GM19239 (cell line): ENCODE measurements at places on chromosomes 2 and 18.

DNA sequence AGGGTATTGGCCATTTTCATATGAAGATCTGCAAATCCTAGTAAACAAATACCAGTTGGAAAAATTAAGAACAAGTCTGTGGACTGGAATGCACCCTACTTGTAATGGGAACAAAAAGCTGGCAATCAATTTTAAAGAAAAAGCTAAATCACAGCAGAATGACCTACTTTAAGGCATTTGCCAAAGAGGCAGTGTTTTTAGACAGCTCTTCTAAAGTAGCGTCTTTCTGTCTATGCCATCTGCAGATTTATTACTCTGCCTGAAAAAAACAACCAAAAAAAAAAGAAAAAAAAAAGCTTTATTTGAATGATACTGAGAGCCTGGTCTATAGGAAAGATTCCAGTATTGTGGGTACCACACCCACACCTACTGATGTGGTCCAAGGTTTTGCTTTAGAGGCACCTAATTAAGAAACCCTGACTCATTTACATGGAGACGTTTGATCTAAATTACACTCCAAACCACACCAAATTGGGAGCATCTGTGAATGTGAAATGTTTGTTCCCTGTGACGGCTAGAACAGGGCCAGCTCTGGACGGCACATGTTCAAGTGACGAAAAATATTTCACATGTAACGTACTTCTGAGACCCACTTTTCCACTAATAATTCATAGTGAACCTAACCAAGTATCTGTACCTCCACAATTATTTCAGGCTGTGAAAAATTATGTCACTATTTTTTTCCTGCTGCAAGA, 597.1 kb downstream of the ARHGAP15 start:
- DNase-seq: no peak

- DNase-seq: peak; percentile 44
Observed at GRCh38 chr18:9475643-9476591, 604 bp downstream of the RALBP1 start.

DNA sequence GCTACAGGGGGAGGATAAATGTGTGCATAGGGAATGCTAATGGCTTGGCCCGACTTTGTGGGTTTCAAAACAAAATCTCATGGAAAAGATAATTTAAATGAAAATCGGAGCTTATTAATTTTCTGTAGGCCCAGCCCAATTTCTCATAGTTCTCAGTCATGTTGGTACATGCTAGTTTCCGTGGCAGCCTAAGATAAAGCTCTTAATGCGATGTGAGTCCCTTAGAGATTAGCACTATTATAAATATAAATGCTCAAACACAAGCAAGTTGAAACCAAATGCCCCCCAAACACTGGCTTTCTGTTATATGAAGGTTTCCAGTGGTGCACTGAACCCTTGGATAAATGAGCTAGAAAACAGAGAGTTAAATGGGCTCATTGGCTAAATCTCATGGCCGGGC, 168.0 kb downstream of the BCL2 start:
- no peak for DNase-seq

DNA sequence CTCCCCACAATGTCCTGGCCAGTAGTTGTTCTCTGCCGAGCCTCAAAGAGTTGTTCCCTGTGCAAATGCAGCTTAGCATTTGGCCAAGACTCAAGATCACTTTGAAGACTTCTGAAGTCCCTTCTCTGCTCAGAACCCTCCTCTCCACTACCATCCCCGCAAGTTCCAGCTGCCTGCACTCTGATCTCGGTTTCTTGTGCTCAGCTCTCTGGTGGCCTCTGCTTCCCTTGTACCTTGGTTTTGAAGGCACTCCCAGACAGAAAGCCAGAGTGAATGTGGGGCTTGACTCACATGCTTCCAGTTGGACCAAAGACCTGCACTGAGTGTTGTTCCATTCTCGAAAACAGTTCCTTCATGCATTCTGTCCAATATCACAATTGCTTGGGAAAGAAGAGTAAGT, 28.6 kb downstream of the CRACDL start:
- DNase-seq: no peak

GRCh38 chr18:67411116-67411515, 105.4 kb downstream of the DSEL start:
- DNase-seq: no peak

DNA sequence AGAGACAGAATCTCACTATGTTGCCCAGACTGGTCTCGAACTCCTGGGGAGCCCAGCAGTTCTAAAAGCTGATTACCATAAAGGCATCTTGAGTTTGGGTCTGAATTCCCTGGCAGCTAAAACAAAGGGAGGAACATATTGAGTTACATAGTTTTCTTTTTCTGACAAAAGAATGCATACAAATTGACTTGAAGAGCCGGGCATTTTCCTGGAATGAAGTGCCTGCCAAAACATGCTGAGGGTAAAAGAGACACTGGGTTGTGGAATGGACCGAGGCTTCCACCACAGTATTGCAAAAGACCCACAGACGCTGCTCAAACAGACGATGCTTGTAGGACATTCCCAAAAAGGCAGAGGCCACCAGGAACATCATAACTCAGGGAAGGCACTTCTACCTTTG, 35.1 kb upstream of the ROCK2 start:
- no peak for DNase-seq

GRCh38 chr18:28174181-28174905, 2.6 kb downstream of the CDH2 start:
- DNase-seq: no peak

- no peak for DNase-seq
Observed at GRCh38 chr2:156157670-156158069, 174.9 kb downstream of the NR4A2 start.

DNA sequence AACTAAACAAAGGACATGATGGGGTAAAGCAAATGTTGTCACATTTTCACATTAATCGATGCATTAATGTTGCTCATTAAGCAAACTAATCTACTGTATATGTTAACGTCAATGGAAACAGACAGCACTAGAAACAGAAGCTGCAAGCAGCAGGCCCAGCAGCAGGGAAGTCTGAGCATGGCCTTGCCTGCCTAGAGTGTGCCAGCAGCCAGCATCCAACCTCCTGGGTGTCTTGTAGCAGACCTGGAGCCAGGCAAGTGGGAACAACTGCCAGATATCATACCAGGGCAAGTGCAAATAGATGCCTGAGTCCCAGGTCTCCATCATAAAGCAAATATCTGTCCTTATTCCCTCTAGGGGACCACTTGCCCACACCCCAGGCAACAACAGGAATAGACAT, 319.0 kb downstream of the LRRTM1 start:
- no peak for DNase-seq

DNA sequence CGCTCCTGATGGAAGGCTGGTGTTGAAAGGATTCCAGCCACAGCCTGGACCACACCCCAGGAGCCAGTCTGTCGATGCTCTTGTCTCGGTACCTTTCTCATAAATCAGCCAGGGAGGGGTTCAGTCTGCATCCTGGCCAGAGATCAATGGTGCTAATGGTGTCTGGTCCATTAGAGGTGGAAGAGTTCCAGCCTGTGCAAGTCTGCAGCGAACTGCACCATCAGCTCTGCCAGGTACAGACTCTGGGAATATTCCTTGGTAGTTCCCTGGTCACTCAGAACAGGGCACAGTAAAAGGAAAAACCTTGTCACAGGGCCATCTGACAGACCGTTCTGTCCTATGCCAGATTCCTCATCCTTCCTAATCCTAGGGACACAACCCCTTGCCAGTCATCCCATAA, 164.3 kb downstream of the MTCL1 start:
- DNase-seq: no peak

GRCh38 chr2:15191789-15192188, 369.3 kb downstream of the NBAS start:
- DNase-seq: no peak

DNA sequence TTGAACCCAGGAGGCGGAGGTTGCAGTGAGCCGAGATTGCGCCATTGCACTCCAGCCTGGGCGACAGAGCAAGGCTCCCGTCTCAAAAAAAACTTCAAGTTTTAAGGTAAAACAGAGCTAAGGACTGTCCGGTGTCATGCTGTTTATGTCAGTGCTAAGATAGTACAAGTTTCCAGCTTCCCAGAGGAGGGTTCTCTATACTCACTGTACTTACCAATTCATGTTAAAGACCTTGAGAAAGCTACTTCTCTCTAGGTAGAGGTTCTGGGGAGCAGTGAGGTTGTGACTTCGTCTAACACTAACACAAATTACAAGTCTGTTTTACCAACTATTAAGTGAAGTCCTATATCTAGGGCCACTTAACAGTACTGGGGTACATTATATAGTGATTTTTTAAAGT, 18.8 kb downstream of the METTL21A start:
- DNase-seq: no peak

GRCh38 chr2:69988086-69988635, 26.7 kb upstream of the ASPRV1 start:
- no peak for DNase-seq

- DNase-seq: no peak
Observed at GRCh38 chr2:16624436-16624780, 41.2 kb downstream of the CYRIA start.

- DNase-seq: no peak
Observed at GRCh38 chr2:204060841-204061240, 124.3 kb downstream of the ICOS start.

- no peak for DNase-seq
Observed at GRCh38 chr18:76668119-76668518, 154.2 kb upstream of the ZNF236 start.

- no peak for DNase-seq
Observed at GRCh38 chr2:75728614-75729419, 18.1 kb upstream of the GCFC2 start.

- DNase-seq: peak; percentile 94
Observed at GRCh38 chr2:219298759-219299371, 10.3 kb downstream of the PTPRN start.

- DNase-seq: no peak
Observed at GRCh38 chr2:176187899-176188773, at the start of gene HOXD1. HOXD1 (plus strand) TSS chr2:176188668; CDS start chr2:176188802, 134 bp downstream.

GRCh38 chr2:68839260-68839833, 31.9 kb downstream of the BMP10 start:
- no peak for DNase-seq

DNA sequence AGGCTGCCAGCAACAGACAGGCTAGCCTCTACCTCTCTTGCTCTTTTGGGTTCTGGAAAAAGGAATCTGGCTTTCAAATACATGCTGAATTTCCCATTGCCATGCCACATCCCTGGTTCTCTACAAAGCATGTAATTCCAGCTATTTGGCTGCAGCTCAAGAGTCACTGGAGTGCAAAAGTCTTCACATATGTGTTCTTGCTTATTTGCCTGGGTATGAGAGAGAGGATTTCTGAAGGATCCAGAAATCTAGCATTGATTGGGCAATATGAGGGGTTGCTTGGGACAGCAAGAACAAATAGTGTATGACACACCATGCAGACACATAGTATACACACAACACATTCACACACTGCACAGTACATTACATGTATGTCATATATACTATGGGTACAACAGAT, 30.7 kb upstream of the LGALSL start:
- no peak for DNase-seq

DNA sequence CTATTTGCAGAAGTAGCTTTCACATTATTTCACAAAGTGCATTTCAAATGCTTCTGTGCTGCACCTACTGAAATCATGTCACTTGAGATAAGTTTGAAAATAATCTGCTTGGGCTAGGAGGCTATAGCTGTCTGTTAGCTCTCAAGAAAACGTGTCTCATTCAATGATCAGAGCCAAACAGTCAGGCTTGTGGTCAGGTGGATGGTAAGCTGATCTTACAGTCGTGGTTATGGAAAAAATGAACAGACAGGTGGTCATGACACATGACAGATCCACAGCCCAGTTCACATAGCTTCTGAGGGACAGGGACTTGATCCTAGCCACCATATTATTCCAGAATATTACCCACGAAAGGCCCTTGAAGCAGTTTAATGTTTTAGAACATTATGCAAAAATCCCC, 26.5 kb upstream of the RFX8 start:
- no peak for DNase-seq

GRCh38 chr18:25240420-25240770, 111.6 kb downstream of the ZNF521 start:
- no peak for DNase-seq

DNA sequence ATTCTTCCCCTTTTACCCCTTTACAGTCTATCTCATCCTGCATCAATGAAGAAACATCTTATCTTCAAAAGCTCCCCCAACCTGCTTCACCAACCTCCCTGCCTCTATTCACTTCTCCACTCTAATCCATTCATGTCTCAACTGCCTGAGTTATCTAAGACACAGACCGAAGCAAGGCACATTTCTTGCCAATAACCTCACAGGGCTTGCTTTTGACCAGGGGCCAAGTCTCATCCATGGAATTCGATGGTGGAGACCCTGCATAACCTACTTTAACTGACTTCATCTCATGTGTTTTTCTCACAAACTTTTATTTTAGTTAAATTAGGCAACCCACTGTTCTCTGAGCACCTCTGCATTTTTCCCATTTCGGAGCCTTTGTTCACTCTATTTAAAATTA, 69.7 kb downstream of the MYCN start:
- DNase-seq: no peak
